Aorta (tissue), 5 donors: ENCODE measurements at places on chromosomes 7 and 10. TPM values are rescaled to one million over a fixed set of nuclear protein-coding genes. Genes with fewer than 3 reads are reported as not detected.

The CFTR gene
- 0.29 TPM for total RNA-seq

The PLAC9 gene
- total RNA-seq: 113 TPM

The RASA4B gene
- 44.1 TPM for total RNA-seq

- no peak for DNase-seq
These were observed 123.8 kb upstream of the PDSS1 start for GRCh38 chr10:26573674-26574073.

- no peak for DNase-seq
These were observed 108.0 kb upstream of the LSM8 start for GRCh38 chr7:118075936-118076335.

DNA sequence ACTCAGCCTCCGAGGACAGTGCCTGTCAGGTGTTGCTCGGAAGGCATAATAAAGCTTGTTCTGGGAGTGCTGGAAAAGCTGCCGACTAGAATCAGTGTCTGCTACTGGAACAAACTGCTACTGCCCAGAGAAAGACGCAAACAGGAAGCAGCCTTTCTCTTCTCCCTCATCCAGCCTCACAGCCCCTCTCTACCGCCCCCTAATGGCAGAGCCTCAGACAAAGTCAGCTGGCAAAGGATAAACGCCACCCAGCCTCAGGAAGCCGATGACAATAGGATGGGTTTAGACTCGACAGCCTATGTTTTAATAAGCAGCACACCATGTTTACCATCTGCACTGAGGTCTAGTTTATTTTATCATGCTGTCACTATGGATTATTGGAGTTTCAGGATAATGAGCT lies 169.5 kb upstream of the LYZL1 start:
- DNase-seq: no peak

GRCh38 chr10:132685101-132685891 lies 100.7 kb downstream of the NKX6-2 start:
- peak; percentile 77 for DNase-seq

The IFIT3 gene
- total RNA-seq: 14.2 TPM

GRCh38 chr7:93048136-93048930 lies 69.4 kb downstream of the SAMD9 start:
- no peak for DNase-seq

The ABCC2 gene
- 2.8 TPM for total RNA-seq

- DNase-seq: no peak
These were observed 119.7 kb downstream of the ABLIM1 start for GRCh38 chr10:114538181-114538906.

The SRRM3 gene
- 5.9 TPM for total RNA-seq

DNA sequence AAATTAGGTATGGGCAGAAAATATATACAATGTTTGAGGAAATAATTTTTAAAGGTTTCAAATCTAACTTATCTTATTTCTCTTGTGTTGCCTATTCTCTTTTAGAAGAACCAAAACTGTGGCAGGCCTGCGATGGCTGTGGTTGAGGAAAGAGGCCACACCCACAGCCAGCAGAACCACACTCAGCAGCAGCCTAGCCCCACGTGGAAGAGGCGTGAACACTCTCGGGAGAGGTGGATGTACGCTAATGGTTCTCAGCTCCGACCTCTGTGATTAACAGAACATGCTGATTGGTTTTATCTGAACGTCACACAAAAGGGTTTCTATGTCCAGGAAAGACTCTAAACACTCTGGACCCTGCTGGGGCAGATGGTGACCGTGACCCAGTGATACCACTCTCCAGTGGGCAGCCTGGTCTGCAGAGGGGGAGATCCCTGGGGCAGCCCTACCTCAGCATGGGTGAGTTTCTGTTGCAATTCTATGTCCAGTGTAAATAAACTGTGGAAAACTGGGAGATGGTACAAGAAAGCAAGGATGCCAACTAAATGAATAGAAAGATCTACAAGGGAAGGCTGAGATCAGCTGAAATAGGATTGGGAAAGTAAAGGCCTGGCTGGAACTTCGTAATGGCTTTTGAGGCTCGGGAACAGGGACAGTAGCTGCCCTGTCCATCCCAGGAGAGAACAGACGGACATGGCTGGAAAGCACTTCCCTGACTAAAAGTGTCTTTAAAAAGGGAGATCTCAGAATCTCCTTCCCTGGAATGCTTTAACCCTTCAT lies 26.6 kb downstream of the DIP2C start:
- DNase-seq: no peak

DNA sequence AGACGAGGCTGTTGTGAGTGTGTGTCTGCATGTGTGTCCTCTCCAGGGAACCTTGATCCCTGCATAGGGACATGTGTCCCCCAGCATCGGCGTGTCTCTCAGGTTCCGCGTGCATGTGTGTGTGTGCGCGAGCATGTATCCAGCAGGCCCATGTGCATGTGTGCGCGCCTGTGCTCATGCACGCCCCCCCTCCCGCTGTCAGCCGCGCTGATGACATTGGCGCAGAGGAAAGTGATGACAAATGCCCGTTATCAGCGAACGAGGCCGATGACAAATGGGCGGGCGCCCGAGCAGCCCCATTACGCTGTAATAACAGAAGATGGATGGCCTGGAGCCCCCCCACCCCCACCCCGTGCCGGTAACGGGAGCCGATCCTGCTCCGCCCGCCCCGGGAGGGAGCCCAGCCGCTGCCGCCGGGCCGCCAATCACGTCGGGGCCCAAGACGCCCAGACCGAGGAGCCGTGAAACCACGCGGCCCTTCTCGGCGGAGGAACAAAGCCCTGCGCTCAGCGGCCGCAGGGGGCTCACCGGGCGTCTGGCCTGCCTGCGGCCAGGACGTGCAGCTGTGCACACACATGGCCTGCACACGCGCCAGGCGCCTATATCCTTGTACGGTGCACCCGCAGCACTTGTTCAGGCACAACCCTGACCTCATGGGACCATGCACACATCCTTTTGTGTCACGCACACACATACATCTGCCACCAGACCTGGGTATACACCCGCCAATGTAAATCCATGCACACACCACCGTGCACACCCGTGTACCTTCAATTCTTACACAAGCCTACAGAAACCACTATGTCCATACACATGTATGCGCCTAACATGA lies 21.5 kb downstream of the POLL start:
- peak; percentile 49 for DNase-seq

- peak; percentile 41 for DNase-seq
These were observed 75.9 kb downstream of the MYL10 start for GRCh38 chr7:101553018-101553770.

The TLX1 gene
- total RNA-seq: not detected

DNA sequence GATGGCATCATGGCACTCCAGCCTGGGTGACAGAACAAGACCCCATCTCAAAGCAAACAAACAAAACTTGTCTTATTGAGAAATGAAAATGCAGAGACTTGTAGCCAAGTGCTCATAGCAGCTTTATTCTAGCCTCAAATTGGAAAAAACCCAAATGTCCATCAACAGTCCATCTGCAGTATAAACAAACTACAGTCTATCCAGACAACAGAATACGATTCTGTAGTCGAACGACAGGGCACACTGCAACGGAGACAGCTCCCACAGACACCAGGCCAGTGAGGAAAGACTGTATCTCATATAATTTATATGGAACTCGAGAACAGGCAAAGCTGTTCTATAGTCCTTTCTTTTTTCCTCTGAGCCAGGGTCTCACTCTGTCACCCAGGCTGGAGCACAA lies 40.8 kb upstream of the SUN1 start:
- DNase-seq: no peak

GRCh38 chr10:88200312-88201032 lies 337.0 kb downstream of the PTEN start:
- DNase-seq: no peak

The SORCS1 gene
- 3.8 TPM for total RNA-seq

GRCh38 chr10:6239213-6239991 lies 36.7 kb downstream of the PFKFB3 start:
- DNase-seq: no peak

- DNase-seq: peak; percentile 66
These were observed 58.7 kb upstream of the PRPS1L1 start for GRCh38 chr7:18086165-18087025.

GRCh38 chr10:129332476-129332875 lies 134.6 kb upstream of the MGMT start:
- no peak for DNase-seq

GRCh38 chr7:20395104-20395503 lies 64.4 kb downstream of the ITGB8 start:
- no peak for DNase-seq

DNA sequence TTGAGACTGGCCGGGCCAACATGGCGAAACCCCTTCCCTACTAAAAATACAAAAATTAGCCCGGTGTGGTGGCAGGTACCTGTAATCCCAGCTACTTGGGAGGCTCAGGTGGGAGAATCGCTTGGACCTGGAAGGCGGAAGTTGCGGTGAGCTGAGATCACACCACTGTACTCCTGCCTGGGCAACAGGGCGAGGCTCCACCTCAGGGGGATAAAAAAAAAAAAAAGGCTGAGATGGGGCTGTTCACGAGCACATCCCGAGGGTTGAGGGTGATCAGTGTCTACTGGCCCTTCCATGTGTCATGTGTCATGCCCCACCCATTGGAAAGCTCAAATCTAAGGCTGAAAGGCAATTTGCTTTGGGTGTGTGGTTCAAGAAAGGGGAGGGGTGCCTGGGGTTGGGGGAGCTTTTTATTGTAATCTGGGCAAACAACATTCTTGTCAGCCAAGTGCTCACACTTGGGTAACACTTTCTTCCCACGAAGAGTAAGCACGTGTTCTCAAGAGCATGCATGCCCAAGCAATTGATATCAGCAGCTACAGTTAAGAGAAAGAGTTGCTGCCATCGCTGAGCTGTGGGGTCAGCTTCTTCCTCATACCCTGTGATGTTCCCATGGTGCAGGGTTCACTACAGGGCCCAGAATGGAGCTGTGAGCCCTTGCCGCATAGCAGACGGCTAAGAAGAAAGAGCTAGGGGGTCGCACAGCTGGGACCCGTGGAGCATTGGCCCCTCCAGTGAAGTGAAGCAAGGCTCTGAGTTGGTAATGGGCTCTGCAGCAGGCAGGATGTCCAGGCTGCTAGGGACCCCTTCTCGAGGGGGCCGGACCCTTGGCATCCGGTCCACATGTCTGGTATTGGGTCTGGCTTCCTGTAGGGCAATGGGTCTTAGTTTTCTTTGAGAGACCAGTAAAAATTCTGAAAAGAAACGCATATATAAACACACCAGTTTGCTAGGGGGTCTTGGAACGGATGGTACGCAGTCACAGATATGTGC lies 9.9 kb upstream of the ACSL5 start:
- DNase-seq: no peak

DNA sequence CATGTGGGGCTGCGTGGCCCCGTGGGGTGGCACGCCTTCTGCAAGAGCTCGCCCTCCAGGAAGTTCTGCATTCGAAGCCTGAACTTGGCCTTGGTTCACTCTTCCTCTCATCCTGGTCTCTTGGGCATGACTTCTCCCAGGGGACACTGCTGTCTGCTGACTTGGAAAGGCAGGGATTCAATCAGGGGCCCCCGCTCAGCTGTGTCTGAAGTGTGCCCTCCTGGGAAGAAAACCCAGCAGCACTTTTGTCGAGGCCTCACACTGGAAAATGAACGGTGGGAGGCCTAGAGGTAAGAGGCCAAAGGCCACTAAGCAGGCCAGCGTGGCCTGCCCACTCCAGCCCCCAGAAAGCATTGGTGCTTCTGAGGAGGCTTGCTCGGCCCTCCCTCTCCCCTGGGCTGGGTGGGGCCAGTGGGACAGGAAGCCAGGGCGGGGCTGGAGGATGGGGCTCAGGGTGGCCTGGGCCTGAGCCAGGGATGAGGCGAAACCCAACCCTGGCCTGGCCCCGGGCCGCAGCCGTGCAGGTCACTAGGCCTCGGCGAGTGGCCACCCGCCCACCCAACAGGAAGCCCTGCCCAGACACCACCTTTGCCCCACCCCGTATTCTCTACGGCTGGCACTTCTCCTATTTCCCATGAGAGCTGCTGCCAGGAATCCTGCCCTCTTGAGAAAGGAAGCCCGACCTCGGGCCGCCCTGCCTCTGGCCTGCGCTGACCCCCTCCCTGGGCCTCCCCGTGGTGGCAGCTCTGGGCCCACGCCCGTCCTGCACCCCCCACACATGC lies 81.1 kb downstream of the ZMIZ1 start:
- peak; percentile 85 for DNase-seq

DNA sequence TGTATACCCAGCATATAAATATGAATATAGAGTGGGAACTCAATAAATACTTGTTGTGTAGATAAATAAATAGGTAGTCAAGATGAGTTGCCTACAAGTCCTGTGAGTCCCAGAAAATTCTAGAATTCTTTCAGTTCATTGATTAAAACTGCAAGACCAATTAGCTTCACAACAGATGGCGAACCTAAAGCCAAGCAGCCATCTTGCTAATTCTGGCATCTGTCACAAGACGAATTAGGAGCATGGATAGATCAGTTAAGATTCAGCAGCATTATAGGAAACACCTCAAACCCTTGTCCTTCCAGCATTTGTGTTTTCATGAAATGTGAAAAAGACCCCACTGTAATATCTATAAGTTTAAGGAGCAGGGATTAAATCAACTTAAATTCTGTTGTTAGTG lies 552.7 kb downstream of the MAGI2 start:
- no peak for DNase-seq

The DPYSL4 gene
- 0.84 TPM for total RNA-seq

GRCh38 chr10:43078986-43079273 lies 2.1 kb downstream of the RET start:
- DNase-seq: no peak

- DNase-seq: no peak
These were observed 25.8 kb downstream of the ACTA2 start for GRCh38 chr10:88926566-88927415.

DNA sequence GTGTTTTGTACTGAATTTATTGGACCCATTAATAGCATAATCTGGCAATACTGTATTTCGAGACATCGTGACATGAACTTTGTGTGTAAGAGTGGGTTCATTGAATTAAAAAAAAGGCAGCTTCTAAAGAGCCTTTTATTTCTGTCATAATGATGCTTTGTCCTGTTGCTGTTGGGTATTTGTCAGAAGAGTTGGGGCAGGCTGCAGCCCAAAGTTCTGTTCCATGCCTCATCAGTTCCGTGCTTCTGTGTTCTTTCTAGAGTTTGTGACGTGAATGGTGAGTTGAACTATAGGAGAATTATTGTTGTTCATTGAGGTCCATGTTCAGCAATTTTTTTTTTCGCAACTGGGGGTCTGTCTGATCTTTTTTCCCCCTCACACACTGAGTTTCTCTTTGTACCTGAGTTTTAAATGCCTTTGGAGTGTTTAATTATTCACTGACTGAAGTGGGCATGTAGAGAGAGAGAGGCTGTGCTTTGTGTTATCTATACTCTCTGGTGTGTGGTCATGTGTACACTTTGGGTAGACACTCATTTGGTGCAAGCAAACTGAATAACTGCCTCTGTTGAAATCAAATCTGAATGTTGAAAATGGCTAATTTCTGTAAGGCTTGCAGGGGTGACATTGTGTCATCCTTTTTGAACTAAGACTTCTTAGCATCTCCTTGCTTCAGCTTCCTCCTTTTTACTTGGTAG lies 69.8 kb downstream of the ADD3 start:
- DNase-seq: no peak

GRCh38 chr7:44294325-44295069 lies 30.9 kb downstream of the CAMK2B start:
- DNase-seq: peak; percentile 13

GRCh38 chr7:1966631-1967200 lies 266.0 kb downstream of the MAD1L1 start:
- DNase-seq: peak; percentile 33

DNA sequence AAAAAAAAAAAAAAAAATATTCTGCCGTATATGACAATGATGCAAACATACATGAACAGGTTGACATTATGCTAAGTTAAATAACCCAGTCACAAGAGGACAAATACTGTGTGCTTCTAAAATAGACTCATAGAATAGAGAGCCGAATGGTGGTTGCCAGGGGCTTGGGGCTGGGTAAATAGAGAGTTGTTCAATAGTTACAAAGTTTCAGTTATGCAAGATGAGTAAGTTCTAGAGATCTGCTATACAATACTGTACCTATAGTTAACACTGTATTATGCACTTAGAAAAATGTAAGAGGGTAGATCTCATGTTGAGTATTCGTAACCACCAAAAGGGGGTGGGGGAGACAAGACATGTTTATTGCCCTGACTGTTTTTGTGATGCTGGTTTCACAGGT lies 77.1 kb upstream of the GNAI1 start:
- no peak for DNase-seq
